Foreskin keratinocyte (primary cell): ENCODE measurements at places on chromosomes 11 and 22. TPM values are rescaled to one million over a fixed set of nuclear protein-coding genes. Genes with fewer than 3 reads are reported as not detected.

- peak; percentile 74 for DNase-seq
These were observed 1.6 kb downstream of the DIXDC1 start for GRCh38 chr11:111938687-111939160.

DNA sequence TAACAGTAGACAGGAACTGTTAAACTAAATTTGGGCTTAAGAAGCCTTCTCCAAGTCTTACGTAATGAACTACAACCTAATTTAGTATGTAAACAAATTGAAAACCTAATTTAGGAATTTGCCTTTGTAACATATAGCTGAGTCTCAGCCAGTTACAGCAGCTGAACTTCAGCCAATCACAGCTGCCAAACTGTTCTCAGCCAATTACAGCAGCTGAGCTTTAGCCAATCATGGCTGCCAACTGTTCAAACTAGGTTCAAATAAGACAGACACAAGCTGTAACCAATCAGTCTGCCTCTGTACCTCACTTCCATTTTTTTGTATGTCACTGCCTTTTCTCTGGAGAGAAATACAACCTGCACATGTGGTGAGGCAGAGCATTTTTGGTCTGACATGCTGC lies 95.0 kb upstream of the CD44 start:
- no peak for DNase-seq

- DNase-seq = no peak
These were observed 2.0 kb upstream of the SOX10 start for GRCh38 chr22:37986371-37986770.

- peak; percentile 71 for DNase-seq
These were observed at the start of gene PRRG4 for GRCh38 chr11:32829680-32830412. Gene PRRG4 (plus strand): TSS chr11:32829927. CDS start chr11:32830530, 603 bp downstream.

DNA sequence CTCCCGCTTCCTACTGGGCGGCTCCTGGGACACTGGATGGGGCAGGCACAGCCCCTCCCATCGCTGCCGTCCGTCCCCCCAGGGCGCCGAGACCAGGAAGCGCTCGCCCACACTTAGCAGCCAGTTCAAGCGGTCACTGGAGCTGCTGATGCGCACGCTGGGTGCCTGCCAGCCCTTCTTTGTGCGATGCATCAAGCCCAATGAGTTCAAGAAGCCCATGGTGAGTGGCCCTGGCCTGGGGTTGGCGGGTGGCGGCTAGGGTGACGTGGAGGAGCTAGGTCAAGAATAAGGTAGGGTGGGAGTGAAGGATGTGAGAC lies 44.6 kb downstream of the MYO7A start:
- DNase-seq = no peak

GRCh38 chr11:72617080-72617762 lies 57.0 kb downstream of the PDE2A start:
- no peak for DNase-seq

- DNase-seq = no peak
These were observed 4.8 kb upstream of the NUP98 start for GRCh38 chr11:3802011-3802790.

- no peak for DNase-seq
These were observed 541.7 kb downstream of the NTM start for GRCh38 chr11:131912134-131912533.

- no peak for DNase-seq
These were observed 32.3 kb downstream of the RSPH14 start for GRCh38 chr22:23109441-23109978.

DNA sequence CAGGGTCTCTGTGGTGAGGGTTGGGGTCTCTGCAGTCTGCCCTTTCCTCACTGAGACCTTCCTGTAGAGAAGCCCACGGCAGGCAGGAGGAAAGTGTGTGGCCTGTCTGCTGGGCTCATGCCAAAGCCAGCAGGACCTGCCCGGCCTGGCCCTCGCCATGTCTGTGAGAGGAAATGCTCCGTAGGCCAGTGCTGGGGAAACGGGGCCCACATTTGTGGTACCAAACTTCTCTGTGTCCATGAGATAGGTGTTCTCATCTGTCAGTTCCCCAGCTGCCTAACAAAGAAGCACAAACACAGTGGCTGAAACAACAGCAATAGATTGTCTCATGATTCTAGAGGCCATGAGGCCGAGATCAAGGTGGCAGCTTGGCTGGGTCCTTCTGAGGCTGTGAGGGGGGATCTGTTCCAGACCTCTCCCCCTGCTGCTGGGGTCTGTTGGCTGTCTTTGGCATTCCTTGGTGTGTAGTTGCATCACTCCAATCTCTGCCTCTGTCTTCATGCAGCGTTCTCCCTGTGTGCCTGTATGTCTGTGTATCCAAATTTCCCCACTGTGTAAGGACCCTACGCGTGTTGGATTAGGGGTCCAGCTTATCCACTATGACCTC lies 772.5 kb downstream of the TBC1D22A start:
- no peak for DNase-seq

- no peak for DNase-seq
These were observed 137.2 kb downstream of the COMMD9 start for GRCh38 chr11:36151933-36152580.

GRCh38 chr11:12771875-12772274 lies 97.7 kb downstream of the TEAD1 start:
- DNase-seq = no peak

- peak; percentile 28 for DNase-seq
These were observed 4.7 kb upstream of the ARHGAP42 start for GRCh38 chr11:100682247-100682969.

- no peak for DNase-seq
These were observed 213.3 kb downstream of the CADM1 start for GRCh38 chr11:115290893-115291292.

- no peak for DNase-seq
These were observed 74.3 kb downstream of the MICAL2 start for GRCh38 chr11:12184699-12185098.

DNA sequence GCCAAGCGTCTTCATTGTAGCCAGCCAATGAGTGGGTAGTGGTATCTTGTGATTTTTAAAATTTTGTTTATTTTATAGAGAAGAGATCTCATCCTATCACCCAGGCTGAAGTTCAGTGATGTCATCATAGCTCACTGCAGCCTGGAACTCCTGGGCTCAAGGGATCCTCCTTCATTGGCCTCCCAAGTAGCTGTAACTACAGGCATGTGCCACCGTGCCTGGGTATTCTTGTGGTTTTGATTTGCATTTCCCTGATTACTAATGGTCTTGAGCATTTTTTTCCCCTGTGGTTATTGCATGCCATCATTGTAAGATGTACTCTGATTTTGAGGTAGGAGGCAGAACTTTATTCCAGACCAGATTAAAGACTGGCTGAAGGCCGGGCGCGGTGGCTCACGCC lies 2.4 kb upstream of the DENND6B start:
- DNase-seq = peak; percentile 88

DNA sequence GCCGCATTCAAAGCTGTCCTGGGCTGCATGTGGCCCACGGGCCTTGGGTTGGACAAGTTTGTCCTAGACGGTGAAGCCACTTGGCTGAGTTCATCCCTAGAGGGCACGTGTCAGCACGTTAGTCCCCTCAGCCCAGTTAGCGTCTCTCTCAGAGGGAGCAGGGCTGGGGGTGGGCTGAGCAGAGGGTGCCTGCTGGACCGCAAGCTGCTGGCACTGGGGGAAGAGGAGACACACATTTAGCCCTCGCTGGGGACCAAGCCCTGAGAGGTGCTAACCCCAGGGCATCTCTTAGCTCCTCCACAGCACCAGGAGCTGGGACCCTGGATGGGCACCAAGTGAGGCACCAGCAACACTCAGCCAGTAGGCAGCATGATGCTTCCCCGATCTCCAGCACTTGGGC lies 107.0 kb downstream of the SHANK2 start:
- DNase-seq = no peak

- peak; percentile 33 for DNase-seq
These were observed 67.8 kb downstream of the CTTN start for GRCh38 chr11:70466154-70466553.

DNA sequence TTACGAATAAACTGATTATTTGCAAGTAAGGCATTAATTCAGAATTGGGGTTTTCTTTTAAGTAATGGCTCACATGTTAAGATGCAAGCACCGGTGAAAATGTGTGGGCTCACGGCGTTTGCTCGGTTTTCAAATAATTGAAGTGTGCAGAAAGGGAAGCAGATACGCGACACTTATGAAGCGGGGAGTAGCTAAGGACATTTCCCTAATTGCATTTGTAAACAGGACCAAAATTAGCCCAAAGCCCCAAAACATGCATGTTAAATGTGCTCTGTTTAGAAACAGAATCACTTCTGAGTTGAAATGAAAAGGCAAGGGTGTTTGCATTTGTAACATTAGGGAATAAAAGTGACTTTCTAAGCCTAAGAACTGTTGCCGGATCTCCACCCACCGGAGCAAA lies 61.3 kb downstream of the ELFN2 start:
- no peak for DNase-seq

- no peak for DNase-seq
These were observed 29.7 kb downstream of the XRCC6 start for GRCh38 chr22:41650821-41651220.

DNA sequence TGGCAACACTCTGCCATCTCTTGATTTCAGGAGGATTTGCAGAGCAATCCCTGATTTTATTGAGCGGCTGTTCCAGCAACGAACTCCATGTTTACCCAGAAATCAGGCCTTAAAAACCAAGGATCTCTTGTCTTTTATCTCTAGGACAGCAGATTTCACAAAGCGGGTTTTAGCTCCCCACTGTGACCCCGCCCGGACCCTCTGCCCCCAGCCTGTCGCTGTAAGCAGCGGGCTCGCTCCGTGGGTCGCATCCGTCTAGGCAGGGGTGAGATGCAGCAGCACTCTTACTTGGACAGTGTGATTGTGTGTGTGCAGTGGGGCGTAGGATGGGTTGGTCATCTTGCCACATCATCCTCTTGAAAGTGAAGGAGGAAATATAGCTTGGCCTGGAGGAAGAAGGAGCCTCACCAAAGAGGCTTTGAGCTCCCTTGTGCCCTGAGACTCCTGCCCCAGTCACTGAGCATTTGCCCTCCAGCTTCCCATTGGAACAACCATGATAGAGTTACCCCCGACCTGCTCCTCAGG lies 189.2 kb upstream of the TBCEL start:
- DNase-seq = no peak

GRCh38 chr11:21987261-21987660 lies 205.6 kb upstream of the ANO5 start:
- DNase-seq = no peak

DNA sequence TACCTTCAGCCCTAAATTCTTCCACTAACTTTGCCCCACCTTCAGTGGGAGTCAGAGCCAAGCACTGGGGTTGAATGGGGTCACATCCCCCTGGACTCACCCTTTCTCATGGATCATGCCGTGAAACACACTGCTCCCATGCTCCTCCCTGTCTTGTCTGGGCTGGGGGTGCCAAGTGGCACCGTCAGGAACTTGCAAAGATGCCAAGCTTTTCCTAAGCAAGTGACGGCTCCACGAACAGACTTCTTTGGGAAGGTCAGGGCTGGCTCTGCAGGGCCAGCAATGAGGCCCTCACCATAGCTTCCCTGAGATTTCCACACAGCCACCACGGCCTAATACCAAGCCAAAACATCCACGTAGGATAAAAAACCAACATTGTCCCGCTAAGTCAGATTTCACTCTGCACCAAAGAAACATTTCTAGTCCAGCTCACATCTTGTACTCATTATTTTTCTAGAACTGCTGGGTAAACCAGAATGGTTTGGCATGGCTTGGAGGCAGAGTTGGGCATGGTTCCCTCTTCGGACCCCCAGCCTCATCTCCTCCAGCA lies 76.5 kb downstream of the NAT10 start:
- DNase-seq = no peak

DNA sequence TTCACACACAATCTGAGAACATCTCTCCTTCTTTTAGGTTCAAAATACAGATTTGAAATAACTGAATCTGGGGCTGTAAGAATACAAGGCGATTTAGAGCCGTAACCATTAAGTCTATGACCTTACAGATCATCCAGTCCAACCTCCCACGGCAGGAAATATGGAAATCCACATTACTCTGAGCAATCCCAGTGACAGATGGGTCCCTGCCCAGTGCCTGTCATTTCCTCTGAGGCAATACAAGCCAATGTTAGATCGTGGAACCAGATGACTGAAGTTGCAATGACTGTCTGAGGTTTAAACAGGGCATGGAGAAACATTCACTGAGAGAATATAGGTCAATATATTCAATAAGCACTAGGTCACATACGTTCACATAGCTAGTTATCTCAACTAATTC lies 77.4 kb upstream of the OR5AK2 start:
- DNase-seq = peak; percentile 44

- DNase-seq = no peak
These were observed 61.8 kb downstream of the CD82 start for GRCh38 chr11:44627165-44627789.

- DNase-seq = no peak
These were observed 12.7 kb downstream of the BAIAP2L2 start for GRCh38 chr22:38097557-38098409.

- no peak for DNase-seq
These were observed 18.8 kb downstream of the SBF1 start for GRCh38 chr22:50456026-50456425.

SSTR3 gene
- not detected in 2 replicates for polyA plus RNA-seq

EMID1 gene
- polyA plus RNA-seq = not detected in 2 replicates

NPAS4 gene
- polyA plus RNA-seq = not detected in 2 replicates

FOLH1 gene
- 0.20 and 0.45 TPM in 2 replicates for polyA plus RNA-seq

SCGB2A2 gene
- polyA plus RNA-seq = not detected in 2 replicates

OR51B5 gene
- not detected in 2 replicates for polyA plus RNA-seq

CD248 gene
- polyA plus RNA-seq = 0.04 and 0.08 TPM in 2 replicates

SEPTIN3 gene
- polyA plus RNA-seq = 0.06 TPM in 2 replicates

DRD2 gene
- polyA plus RNA-seq = 0.03 and 0.08 TPM in 2 replicates

CRACR2B gene
- 1.2 and 2.1 TPM in 2 replicates for polyA plus RNA-seq

SYT12 gene
- 0.09 and 0.11 TPM in 2 replicates for polyA plus RNA-seq
